Bladder microvascular endothelial cell (primary cell): ENCODE measurements at places on chromosomes 5 and 9. TPM values are rescaled to one million over a fixed set of nuclear protein-coding genes. Genes with fewer than 3 reads are reported as not detected.

PGM5 gene
- 2.6 and 108 TPM in 2 replicates for total RNA-seq

ARID3C gene
- 0.16 TPM in 1 of 2 replicates, not detected in the other for total RNA-seq

CBY3 gene
- 0.16 TPM in 1 of 2 replicates, not detected in the other for total RNA-seq

TEX48 gene
- total RNA-seq = not detected in 2 replicates

CAVIN4 gene
- total RNA-seq = 0.97 and 4.6 TPM in 2 replicates

ALDH1A1 gene
- 109 and 3,182 TPM in 2 replicates for total RNA-seq
